ENCODE measurements at places on chromosomes 4 and X.
A peak's percentile ranks its signal among the peaks of the same experiment; 100 is the strongest.

DNA sequence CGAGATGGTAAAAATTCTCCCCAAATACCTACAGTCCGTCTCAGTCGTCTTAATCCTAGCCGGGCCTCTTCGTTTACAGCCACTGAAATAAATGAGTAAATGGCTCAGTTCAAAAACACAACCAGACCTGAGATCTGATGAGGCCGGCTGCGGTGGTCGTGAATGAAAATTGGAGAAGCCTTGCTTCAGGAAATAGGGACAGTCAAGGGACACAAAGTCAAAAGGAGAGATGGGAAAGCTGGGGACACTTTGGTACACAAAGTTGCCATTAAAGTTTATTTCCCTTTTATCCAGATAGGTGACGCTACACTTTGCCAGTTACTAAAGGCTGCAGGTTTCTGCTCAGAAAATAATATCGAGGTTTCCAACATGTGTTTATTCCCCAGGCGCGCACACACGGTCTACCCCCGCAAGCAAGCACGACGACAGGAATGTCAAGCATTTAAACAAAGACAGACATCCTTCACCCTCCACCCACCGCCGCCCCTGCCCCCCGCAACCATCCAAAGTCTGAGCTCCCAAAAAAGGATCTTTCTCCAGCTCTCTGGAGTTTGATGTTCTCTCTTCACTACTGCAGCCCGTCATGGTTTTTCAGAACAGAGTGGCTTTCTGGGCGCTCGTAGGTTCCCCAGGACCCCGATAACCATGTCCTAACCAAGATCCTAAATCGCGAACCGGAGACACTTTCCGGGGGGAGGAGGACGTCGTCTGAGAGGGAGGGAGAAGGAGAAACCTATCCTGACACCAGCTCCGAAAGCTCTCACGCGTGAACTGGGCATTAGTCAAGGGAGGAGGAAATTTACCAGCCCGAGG lies 1.3 kb upstream of the PCDH7 start:
- peaks cover 25% of the 10 kb centered on the region for H3K27me3 ChIP-seq
- no peak overlapping the region for H3K27ac ChIP-seq

- peaks cover 84% of the 10 kb centered on the region for H3K4me1 ChIP-seq
- H3K27ac ChIP-seq, result peak overlapping the region; percentile 94
- H3K27me3 ChIP-seq, result peaks cover 7% of the 10 kb centered on the region
- peak overlapping the region; percentile 71 for H3K4me3 ChIP-seq
Observed at GRCh38 chrX:130098210-130098552, 12.1 kb downstream of the ELF4 start.

GRCh38 chr4:25635501-25635900 lies 20.1 kb upstream of the SLC34A2 start:
- no peak overlapping the region for H3K4me3 ChIP-seq
- peaks cover 16% of the 10 kb centered on the region for H3K27me3 ChIP-seq
- H3K36me3 ChIP-seq, result no peaks in the 10 kb centered on the region
- DNase-seq, result no peak

DNA sequence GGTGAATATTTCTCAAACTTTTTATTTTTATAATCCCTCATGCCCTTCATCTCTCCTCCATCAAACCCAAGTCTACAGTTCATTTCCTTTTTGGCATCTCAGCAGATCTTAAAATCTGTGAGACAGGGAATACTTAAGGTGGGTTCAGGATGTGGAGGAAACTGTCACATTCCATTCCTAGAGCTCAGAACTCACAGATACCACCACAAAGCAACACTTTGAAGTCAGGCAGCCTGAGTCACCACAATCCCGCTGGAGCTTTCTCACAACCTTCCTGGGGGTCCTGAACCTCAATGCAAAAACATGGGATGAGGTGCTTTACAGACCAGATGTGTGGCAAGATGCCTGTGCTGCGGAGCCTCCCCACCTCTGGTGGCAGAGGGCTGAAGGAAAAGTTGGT lies 63.2 kb downstream of the HHIP start:
- H3K27me3 ChIP-seq, result no peaks in the 10 kb centered on the region
- no peaks in the 10 kb centered on the region for H3K4me1 ChIP-seq
- H3K4me3 ChIP-seq, result no peak overlapping the region
- H3K27ac ChIP-seq, result no peak overlapping the region

DNA sequence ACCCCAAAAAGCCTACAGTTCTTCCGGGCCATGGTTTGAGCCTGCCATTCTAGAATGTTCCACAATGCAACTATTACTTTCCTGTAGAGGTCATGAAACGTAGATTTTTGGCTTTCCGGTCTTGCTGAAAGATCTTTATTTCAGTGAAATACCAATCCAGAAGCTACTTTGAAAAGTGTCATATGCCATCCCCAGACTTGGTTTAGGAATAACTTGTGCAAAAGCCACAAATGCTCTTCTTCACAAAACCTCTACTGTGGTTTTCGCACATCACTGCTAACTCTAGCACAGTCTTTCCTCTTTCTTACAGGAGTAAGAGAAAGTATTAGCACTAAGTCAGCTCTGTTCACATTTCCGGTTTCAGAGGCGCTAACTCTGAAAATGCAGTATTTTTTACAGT lies 12.7 kb upstream of the CD40LG start:
- DNase-seq, result peak; percentile 60
- H3K4me1 ChIP-seq, result peaks cover 88% of the 10 kb centered on the region
- peaks cover 3% of the 10 kb centered on the region for H3K36me3 ChIP-seq
- peak overlapping the region; percentile 82 for H3K27ac ChIP-seq
- peak overlapping the region; percentile 75 for H3K4me3 ChIP-seq
- H3K27me3 ChIP-seq, result no peaks in the 10 kb centered on the region

DNA sequence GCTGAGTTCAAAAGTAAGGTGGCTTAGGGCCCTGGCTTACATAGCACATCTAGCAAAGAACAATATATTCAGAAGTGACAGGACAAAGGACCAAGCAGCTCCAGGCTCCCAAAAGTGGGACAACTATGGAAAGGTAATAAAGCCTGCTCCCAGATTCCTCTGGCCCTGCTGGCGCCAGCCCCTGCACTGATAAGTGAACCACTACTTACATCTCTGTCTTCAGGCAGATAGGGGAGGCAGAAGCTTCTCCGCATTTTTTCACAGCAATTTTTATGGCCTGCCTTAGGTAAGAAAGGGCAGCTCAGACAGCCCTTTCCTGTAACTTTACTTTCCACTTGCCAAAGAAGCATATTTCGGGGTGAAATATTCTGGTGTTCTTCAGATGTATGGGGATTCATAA lies 83.9 kb downstream of the MTNR1A start:
- DNase-seq, result no peak
- peaks cover 5% of the 10 kb centered on the region for H3K27me3 ChIP-seq
- no peaks in the 10 kb centered on the region for H3K36me3 ChIP-seq
- no peak overlapping the region for H3K27ac ChIP-seq
- no peaks in the 10 kb centered on the region for H3K4me1 ChIP-seq

DNA sequence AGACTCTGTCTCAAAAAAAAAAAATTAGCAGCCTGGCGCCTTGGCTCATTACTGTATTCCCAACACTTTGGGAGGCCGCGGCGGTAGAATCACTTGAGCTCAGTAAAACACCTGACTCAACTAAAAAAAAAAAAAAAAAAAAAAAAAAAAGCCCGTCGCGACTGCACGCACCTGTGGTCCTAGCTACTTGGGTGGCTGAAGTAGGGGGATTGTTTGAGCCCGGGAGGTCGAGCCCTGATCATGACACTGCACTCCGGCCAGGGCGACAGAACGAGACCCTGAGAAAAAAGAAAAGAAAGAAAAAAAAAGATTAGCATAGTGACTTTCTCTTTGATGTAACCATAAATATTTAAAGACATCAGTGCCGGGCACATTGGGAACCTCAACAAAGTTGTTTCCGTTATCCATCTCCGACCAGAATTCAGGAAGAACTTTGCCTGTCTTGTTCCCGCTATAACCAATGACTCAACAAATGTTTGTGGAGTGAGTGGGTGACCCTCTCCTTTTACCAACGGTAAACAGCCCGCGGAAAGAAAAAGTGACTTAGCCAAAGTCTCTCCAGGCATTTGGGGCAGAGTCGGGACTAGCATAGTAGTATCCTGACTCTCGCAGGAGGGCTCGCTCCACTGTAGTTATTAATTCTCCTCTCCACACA lies 553 bp upstream of the MED28 start:
- DNase-seq, result no peak
- no peaks in the 10 kb centered on the region for H3K36me3 ChIP-seq
- peak overlapping the region; percentile 99 for H3K4me3 ChIP-seq
- H3K27me3 ChIP-seq, result peaks cover 11% of the 10 kb centered on the region
- H3K4me1 ChIP-seq, result peaks cover 44% of the 10 kb centered on the region

DNA sequence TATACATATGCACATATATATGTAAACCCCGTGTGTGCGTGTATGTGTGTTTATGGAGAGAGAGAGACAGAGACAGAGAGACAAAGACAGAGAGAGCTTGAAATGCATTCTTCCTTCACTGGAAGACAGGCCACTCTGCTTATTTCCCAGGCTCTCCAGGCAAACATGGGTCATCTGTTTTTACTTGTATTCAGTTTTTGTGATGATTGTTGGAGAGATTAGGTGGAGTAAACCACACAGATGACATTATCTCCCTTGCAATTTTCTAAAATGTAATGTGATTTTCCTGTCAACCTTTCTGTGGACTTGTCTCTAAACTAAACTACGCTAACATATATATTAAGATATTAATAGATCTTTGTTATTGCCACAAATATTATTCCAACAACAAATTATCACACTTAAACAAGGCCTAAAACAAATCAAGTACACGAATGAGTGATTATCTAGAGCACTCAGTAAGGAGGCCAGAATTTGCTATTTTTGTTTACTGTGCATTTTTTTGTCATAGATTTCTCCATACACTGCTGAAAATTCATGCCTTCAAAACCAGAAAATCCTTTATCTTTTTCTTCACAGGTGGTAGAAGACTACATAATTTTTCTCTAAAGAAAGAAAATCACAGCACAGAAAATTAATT lies 251.8 kb upstream of the SLIT2 start:
- H3K36me3 ChIP-seq, result no peaks in the 10 kb centered on the region
- H3K4me3 ChIP-seq, result no peak overlapping the region
- no peaks in the 10 kb centered on the region for H3K4me1 ChIP-seq

DNA sequence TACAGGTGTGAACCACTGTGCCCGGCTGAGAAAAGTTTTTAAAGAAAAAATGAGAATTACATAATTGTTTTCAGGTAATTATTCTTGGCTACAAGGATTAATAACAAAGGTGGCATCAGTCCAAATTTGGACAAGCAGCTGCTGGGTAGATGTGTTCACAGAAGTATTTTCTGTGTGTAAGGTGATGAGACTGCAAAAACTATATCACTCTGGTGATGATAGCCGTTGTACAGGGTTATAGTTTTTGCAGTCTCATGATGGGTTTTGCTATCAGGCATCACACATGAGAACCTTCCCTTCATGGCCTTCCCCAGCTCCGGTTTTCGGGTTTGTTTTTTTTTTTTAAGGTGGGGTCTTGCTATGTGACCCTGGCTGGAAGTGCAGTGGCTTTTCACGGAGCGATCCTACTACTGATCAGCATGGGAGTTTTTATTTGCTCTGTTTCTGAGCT lies 5.1 kb upstream of the SLC10A3 start:
- H3K4me1 ChIP-seq, result no peaks in the 10 kb centered on the region
- no peak for DNase-seq
- no peak overlapping the region for H3K27ac ChIP-seq
- peaks cover 3% of the 10 kb centered on the region for H3K27me3 ChIP-seq
- H3K36me3 ChIP-seq, result no peaks in the 10 kb centered on the region

GRCh38 chr4:929096-929765 lies 2.9 kb downstream of the GAK start:
- no peaks in the 10 kb centered on the region for H3K36me3 ChIP-seq
- H3K4me1 ChIP-seq, result peaks cover 72% of the 10 kb centered on the region
- H3K4me3 ChIP-seq, result peak overlapping the region; percentile 21
- H3K27me3 ChIP-seq, result peaks cover 21% of the 10 kb centered on the region
- peak overlapping the region; percentile 15 for H3K27ac ChIP-seq

DNA sequence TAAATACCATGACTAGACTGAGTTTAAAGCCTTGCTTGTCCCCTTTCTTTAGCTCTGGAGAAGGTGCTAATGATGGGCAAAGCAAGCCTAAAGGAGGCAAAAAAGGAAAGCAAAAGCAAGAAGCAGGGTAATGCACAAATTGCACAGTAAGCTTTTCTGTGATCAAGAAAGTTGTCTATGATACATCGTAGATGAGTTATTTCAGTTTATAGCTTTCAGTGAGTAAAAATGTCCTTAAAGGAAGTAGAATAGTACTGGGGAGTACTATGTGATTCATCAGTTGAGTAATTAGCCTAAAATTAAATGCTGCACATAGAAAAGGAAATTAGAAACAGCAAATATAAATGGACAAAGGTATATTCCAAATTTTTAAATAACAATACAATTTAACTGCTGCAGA lies 50.2 kb upstream of the PDE5A start:
- H3K36me3 ChIP-seq, result no peaks in the 10 kb centered on the region
- no peaks in the 10 kb centered on the region for H3K4me1 ChIP-seq
- no peak for DNase-seq
- no peak overlapping the region for H3K4me3 ChIP-seq

DNA sequence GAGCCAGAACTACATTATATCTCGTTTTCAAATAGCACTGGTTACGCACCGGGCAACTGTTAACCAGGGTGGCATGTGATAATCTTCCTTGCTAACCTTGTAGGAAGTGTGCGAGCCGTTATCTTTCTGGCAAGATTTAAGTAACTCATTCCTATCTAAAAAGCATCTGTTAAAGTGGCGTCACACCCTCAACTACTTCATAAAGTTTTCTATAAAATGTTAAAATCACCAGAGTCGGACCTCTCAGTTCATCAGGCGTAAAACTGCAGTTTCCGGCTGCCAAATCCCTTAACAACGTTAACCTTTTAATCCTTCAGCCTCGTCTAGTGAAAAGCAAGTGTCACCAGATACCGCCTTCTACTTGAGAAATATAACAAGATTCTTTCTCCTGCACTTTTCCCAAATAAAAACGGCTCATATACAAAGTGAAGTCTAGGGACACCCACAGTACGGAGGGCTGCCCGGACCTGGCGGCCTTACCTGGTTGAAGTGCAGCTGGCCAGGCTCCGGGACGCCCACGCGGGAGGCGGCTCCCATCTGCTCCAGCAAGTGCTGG lies 1.2 kb downstream of the SLC39A8 start:
- H3K27me3 ChIP-seq, result peaks cover 8% of the 10 kb centered on the region
- peak overlapping the region; percentile 92 for H3K4me3 ChIP-seq
- peak overlapping the region; percentile 97 for H3K27ac ChIP-seq
- H3K4me1 ChIP-seq, result peaks cover 31% of the 10 kb centered on the region
- peak; percentile 38 for DNase-seq
- H3K36me3 ChIP-seq, result no peaks in the 10 kb centered on the region

DNA sequence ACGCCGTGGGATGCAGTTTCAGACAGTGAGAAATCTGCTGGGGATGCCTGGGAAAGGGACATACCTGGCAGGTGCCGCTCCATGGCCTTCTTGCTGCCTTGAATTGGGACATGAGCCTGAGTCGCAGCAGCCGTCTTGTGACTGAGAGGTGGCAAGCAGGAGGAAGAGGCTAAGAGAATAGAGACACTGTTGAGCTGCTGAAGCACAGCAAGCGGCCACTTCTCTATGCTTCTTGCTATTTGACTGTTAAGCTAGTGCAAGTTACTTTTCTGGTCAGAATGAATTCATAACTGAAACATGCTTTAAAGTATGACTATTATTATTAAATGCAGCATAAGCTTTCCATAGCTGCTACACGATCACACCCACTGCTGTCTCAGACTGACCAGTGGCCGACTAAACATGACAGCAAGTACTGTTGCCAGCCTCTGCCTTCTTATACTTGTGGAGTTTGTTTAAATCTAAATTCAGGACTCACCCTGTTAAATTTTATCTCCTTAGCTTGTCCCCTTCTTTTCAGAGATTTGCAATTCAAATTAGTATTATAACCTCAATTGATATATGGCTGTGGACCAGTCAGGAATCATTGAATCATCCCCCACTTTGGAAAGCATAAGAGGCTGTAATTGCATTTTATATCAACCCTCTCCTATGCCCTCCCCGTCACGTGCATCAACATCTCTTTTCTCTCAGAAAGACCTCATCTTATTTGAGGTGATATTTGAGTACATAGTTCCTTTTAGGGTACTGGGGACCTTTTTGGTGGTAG lies 24.8 kb upstream of the ACSL1 start:
- no peak overlapping the region for H3K27ac ChIP-seq
- no peak for DNase-seq
- H3K4me1 ChIP-seq, result no peaks in the 10 kb centered on the region
